ENCODE measurements at places on chromosomes 7 and 10. TPM values are rescaled to one million over a fixed set of nuclear protein-coding genes. Genes with fewer than 3 reads are reported as not detected.

Gene EIF5AL1
- 0.09 TPM for total RNA-seq

Gene FAM131B
- total RNA-seq: 42.6 TPM

Gene STRIP2
- total RNA-seq: 4.9 TPM

Gene ADRB1
- total RNA-seq: 1.6 TPM

Gene GPR15LG
- total RNA-seq: 0.36 TPM

Gene ORC5
- 40.6 TPM for total RNA-seq

Gene WDFY4
- 1.7 TPM for total RNA-seq

Gene RNF32
- 1.4 TPM for total RNA-seq

DNA sequence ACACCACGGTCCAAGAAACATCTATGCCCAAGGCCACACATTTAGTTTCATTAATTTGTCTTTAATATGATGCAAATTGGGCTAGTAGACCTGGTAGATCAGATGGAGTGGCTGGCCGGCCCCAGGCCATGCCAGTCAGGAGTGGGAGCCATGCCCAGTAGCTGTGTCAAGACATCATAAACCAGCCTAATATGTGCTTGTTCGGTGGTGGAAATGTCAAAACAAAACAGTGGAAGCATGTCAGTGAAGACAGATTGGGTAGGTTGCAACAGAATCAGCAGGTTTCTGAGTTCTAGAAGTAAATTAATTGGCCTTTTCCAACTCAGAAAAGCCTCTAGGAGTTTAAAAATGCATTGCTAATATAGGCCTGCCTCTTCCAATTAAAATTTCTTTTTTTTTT, 124.7 kb downstream of the NRP1 start:
- no peak for DNase-seq

GRCh38 chr10:73898730-73899410, 12.1 kb upstream of the PLAU start:
- no peak for DNase-seq

DNA sequence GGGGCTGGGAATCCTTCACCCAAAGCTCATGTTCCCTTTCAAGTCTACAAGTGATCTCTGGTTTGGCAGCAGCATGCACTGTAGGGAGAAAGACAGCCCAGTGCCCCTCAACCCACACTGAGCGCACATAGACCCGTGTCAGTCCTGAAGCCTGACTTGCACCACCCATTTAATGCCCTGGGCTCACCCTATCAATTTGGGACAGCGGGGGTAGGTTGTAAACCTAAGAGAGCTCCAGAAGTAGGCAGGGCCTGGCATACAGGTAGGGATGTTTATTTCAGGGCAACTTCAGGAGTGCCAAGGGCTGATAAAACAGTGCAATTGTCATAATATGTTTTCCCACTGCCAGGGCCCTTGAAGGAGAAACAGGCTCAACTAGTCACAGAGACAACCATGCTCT, 3.5 kb upstream of the ATP6V0E2 start:
- no peak for DNase-seq

- no peak for DNase-seq
These were observed 349.5 kb upstream of the ZNF32 start for GRCh38 chr10:43998021-43998809.

DNA sequence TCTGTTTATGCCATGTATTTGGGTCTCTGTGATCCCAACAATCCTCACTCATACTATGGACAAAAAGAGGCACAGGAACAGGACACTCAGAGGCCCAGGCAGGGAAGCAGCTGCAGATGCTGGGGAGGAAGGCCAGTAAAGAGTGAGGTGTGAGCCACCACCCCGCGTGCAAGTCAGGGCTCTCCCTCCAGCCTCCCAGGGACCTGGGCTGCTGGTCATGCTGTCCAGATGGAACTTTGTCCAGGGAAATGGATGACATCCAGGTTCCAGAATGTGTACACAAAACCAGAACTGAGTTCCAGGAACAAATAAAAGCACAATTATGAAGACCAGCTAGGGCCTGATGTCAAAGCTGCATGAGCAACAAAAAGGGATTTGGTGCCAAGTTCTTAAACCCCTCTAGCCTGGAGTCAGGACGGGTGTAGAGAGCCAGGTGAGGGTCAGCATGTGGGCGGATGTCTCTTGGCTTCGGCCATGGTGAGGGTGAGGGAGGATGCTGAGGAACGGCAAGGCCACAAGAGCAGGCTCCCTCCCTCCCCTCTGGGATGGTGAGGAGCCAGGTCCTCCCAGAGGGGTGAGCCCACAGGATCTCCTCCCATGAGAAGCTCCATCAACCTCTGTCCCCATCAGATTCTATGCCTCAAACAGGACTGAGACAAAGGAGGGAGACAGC, 739.7 kb downstream of the PARD3 start:
- no peak for DNase-seq

- DNase-seq: no peak
These were observed 298.2 kb downstream of the SORCS1 start for GRCh38 chr10:106866244-106866845.

DNA sequence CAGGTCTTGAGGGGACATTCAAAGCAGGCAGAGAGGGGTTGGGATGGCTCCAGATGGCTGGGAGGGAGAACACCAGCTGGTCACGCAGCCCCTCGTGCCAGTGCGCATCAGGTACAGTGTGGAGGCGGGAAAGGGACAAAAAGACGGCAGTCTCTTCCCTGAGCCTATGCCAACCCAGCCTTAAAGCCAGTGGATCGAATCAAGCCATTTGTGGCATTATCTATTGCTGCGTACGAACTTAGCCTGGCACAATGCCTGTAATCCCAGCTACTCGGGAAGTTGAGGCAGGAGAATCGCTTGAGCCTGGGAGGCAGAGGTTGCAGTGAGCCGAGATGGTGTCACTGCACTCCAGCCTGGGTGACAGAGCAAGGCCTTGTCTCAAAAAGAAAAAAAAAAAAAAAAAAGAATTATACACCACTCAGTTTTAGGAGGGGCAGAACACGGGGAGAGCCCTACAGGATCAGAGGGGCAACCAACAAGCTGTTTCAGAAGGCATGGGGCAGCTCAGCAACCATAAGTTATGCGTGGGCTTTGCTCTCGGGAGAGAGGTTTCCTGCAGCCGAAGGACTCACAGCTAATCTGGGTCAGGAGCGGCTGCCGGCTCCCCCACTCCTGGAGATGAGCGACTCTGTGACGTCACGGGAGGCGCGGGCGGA, 356 bp upstream of the NDUFB2 start:
- DNase-seq: peak; percentile 98

DNA sequence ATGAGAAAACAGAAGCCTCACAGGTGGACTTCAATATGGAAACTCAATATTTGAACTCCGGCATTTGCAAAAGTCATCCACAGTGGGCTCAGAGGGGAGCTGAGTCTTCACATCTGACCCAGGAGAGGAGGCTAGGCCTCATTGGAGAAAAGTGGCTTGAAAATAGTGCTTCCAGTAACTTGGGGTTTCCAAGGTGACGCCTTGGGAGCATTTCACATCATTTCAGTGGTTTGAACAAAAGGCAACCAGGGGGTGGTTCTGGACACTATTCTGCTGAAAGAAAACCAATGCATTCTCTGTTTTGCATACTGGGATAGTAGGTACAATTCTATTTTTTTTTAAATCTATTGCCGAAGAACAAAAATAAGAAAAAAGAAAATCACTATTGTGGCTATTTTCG, 599.2 kb upstream of the POM121L12 start:
- no peak for DNase-seq

- no peak for DNase-seq
These were observed 181.7 kb downstream of the CCSER2 start for GRCh38 chr10:84510121-84510520.

GRCh38 chr10:130757821-130758489, 553.6 kb downstream of the TCERG1L start:
- DNase-seq: no peak

- DNase-seq: no peak
These were observed 199.5 kb downstream of the INHBA start for GRCh38 chr7:41503438-41503837.

GRCh38 chr10:114956466-114956865, 18.5 kb downstream of the TRUB1 start:
- no peak for DNase-seq

GRCh38 chr7:121480566-121481335, 84.6 kb upstream of the FAM3C start:
- DNase-seq: no peak

- no peak for DNase-seq
These were observed 61.3 kb upstream of the PFKP start for GRCh38 chr10:3006093-3006492.

- no peak for DNase-seq
These were observed 453.2 kb downstream of the TNS3 start for GRCh38 chr7:47128700-47129099.

DNA sequence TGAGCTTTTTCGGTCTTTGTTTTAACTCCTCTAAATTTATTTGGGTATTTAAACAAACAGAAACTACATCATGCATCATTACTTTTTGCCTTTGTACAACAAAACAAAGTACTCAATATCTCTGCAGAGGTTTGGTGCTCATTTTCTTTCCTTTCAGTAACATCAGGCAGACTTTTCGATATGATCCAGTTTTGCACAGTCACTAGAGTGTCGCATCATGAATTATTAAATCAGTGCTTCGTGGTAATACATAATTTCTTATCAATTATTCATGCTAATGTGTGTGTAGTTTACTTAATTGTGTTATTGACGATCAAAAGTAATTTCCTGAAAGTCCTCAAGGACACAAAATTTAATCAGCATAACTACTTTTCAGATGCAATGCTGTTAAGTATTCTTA, 31.8 kb downstream of the DRGX start:
- no peak for DNase-seq

GRCh38 chr7:26087321-26088091, 64.5 kb upstream of the NFE2L3 start:
- DNase-seq: no peak

DNA sequence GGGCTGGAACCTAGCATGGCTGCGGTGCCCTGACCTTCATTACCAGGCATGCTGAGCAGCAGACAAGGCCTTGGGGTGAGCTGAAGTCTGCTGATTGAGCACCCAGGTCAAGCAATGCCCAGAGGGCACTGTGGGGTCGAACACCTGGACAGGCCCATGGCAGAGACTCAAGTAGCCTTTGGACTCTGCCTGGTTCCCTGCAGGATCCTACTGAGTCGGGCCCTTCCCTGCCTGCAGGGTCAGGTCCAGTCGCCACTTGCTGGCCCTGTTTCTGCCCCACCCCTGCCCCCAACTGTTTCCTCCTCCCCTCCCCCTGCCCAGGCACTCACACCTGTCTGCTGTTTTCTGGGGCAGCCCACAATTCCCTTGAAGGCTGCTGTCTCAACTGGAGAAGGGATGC, 483.2 kb upstream of the MKI67 start:
- no peak for DNase-seq

DNA sequence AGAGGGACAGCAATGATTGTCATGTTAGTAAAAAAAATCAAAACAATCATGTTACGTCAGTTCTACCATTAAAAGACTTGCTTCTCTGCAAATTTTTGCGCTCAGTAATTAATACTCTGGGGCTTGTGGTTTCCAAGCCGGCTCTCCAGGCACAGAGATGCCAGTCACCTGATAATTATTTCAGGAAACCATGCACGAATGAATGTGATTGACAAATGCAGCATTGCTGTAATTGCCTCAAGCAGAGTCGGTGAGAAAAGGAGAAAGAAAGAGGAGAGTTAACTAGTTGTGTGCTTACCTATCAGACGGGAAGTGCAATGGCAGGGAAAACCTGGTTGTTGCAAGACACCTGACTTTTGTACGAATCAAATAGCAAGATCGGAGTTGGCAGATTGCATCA, 609.8 kb upstream of the MKI67 start:
- DNase-seq: no peak

GRCh38 chr7:94997547-94997946, 90.2 kb downstream of the PPP1R9A start:
- no peak for DNase-seq

DNA sequence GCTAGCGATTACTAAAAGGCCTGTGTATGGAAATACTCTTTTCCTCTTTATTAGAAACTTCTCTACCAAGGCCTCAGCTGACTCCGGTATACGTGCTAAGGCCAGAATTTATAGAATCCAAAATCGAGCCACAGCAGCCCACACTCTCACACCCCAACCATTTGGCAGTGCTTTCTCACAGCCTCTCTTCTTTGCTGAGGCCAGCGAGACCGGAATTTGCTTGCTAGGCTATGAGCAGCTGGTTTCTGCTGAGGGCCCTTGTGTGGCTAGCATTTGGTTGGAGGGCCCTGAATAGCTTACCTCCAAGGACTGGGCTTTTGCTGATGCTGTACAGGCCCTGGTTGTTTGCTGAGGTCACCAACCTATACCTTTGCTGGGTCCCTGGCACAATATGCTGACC, 46.1 kb downstream of the ITGB8 start:
- no peak for DNase-seq

DNA sequence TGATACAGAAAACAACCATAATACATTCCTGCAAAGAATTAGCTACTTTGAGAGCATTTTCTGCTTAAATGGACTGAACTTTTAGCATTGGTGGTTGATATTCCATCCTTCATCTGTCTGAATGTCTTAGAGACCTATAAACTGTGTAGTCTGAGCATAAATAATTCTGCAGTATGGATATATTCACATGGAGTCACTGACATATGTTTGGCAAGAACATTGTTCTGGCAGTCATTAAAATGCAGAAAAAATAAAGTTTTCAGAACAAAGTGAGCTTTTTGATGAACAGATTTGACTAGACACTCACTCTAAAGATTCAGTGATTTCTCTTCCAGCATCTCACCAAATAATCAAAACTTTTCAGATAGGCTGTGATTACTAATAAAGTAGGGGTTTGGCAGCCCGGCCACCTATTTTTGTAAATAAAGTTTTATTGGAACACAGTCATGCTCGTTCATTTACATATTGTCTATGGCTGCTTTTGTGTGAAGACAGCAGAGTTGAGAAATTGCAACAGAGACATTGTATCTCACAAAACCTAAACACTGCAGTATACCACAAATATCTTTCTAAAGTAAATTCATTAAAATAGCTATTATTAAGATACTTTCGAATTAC, 44.1 kb upstream of the RAPGEF5 start:
- DNase-seq: no peak

DNA sequence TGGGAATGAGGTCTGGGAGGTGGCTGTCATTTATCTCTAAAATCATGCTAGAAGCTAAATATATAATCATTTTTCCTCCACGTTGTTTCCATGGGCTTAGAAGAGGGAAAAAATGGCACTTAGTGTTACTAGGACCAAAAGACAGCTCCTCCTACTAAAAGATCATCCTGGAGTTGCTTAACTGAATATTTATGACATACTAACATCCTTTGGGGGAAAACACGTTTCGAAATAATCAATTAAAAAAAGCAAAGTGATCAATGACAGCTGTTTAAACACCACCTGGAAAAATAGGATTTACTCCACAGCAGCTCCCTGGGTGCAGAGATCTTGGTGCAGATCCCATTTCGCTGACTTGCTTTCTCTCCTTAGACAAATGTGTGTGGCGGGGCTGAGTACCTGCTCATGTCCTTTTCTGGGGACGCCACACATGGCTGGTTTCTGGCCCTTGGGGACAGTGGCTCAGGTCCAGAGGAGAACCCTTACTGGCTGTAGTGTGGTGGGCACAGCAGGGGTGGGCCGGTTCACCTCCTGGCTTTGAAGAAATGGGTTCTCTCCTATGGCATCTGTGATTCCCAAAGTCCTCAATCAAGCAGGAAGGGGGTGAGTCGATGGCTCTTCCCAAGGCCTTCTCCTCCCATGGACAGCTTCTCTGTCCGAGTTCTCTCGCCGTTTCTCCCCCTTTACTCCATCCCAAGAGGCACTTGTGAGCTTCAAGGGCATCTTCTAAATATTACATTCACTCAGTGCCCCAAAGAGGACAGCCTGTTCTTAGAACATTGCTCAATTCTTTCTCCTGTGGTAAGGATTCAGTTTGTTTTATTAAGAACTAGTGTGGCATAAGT, 156.4 kb upstream of the KLF14 start:
- no peak for DNase-seq

All from cerebellum (tissue), 4 donors.